ENCODE measurements at places on chromosomes 4 and X.

- DNase-seq: no peak
These were observed 22.2 kb downstream of the ARHGAP10 start for GRCh38 chr4:147754037-147754445.

DNA sequence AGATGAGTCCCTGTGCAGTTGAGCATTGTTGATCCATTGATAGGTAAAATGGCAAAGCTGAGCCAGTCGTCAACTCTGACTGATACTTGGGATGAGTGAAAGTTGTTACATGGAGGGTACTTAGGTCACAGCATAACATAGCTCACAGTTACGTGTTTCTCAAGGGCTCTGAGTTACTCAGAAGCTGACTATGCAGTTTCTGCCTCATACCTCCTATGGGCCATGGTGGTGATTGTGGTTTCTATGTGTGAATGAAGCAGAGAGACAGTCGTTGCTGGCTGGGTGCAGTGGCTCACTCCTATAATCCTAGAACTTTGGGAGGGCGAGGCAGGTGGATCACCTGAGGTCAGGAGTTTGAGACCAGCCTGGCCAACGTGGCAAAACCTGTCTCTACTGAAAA is 30.8 kb downstream of the FRMPD3 start:
- no peak for DNase-seq

DNA sequence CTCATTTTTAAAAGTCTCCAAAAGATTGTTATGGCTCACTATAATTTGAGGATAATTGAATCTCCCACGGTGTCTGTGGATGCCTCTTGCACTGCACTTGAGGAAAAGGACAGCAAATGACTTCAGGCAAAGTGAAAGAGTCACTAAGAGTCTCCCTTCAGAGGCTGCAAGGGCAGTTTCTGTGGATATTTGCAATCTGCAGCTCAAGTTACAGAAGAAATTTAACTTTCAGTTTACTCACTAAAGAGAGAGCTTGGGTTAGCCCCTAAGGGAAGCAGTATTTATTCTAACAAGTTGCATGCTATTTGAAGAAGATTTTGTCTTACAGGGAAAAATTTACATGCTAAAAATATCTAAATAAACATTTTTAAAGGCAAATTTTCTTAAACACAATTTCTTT is 912.0 kb upstream of the TENM3 start:
- DNase-seq: no peak

DNA sequence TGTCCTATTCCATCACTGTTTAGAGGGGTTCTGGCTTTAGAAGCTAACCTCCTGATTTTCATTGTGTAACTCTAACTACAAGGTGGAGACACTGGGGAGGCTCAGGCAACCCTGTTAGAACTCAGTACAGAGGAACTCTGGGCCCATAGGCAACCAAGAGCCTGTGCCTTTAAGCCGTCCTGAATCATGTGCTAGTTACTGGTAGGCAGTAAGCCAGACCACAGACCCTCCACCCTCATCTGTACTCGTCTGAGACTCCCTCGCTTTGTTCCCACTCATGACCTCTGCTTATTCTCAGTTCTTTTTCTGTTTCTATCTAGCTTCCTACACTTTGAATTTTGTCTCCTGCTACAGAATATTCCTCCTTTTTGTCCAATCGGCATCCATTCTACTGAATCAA is 31.4 kb downstream of the TBC1D1 start:
- no peak for DNase-seq

DNA sequence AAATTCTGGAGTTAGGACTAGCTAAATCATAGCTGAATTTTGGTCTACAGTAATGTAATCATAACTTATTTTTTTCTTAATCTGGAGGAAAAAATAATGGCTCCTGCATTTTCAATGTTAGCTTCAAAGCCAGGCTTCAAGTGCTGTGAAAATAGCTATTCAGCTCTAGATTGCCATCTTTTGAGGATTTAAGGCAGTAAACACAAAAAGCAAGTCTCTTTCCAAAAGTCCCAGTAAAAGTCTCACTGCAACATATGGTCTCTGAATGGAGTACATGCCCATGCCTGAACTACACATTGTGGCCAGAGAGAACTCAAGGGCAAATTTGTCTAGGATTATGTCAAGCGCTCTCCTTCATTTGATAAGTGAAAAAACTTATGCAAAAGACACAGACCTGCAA is 720.9 kb downstream of the FSTL5 start:
- DNase-seq: no peak

GRCh38 chrX:152913346-152913745 is 15.5 kb downstream of the ZNF185 start:
- no peak for DNase-seq

- no peak for DNase-seq
These were observed 2.0 kb downstream of the ELK1 start for GRCh38 chrX:47648376-47648775.

- no peak for DNase-seq
These were observed 162.7 kb upstream of the KLF8 start for GRCh38 chrX:56069299-56069931.

- no peak for DNase-seq
These were observed 52.5 kb upstream of the TTC29 start for GRCh38 chr4:146998157-146998556.

DNA sequence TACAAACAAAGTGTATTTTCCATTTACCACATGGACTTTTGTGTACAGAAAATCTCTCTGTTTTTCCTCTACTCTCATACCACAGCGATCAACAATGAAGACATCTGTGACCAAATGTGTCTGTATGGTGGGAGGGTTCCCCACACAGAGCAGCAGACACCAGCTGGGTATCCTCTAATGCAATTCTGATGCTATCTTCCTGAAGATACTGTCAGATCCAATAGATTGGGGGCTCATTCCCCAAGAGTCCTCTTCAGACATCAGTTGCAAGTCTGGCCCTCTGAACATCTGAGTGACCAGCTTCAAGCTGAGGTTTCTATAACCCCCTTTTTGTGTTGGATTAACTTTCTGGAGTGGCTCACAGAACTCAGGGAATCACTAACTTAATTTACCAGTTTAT is 659.4 kb downstream of the CCSER1 start:
- DNase-seq: no peak

DNA sequence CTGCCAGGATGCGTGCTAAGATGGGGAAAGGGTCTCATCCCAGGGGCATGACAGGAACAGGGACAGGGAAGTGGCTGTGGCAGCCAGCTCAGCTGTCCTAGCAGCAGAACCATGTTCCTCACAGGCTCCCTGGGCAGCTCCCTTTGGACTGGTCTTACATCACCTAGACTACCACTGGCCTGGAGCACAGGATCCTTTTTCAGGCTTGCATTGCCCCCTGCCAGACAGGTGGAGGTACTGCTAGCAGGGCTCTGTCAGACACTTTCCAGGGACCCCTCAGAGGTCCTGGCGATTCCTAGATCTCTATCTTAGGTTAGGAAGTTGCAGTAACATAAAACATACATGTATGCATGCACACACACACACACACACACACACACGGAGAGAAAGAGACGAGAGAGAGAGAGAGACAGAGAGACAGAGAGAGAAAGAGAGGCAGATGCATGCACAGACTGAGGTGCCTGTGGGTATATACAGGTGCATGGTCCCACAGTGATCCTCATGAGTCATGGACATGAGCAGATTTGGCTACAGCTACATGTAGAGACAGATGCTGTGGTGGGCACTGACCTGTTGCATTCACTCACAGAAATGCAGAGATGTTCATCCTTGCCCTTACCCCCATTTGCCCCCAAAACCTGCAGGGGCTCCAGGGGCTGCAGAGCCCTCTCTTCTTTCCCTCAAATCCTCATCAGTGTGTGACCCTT is 63.6 kb downstream of the STARD8 start:
- peak; percentile 60 for DNase-seq

DNA sequence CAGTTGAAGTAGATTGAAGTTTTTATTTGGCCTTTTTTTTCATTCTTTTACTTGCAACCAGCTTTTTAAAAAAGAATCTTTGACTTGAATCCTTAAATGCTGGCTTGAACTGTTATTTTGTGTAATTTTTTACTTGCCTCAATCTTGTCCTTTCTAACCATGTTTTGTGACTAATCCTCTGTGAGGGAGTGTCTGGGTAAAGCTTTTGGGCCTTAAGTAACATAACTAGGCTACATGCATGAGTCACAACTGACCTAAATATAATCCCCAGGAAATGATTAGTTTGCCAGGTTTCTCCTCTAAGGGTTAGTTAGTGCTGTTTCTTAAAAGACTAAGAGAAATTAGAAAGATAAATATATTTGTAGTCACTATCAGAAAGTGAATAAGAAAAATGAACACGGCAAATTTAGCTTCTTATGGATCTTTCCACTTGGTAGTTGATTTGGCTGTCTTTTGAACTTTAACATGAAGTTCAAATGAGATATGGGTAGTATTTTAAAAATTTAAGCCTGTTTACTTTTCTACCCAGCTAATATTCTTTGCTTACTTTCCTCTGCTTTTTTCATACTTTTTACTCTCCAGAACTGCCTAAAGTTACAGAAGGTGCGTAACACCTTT is 13.0 kb downstream of the EXOC1 start:
- no peak for DNase-seq

DNA sequence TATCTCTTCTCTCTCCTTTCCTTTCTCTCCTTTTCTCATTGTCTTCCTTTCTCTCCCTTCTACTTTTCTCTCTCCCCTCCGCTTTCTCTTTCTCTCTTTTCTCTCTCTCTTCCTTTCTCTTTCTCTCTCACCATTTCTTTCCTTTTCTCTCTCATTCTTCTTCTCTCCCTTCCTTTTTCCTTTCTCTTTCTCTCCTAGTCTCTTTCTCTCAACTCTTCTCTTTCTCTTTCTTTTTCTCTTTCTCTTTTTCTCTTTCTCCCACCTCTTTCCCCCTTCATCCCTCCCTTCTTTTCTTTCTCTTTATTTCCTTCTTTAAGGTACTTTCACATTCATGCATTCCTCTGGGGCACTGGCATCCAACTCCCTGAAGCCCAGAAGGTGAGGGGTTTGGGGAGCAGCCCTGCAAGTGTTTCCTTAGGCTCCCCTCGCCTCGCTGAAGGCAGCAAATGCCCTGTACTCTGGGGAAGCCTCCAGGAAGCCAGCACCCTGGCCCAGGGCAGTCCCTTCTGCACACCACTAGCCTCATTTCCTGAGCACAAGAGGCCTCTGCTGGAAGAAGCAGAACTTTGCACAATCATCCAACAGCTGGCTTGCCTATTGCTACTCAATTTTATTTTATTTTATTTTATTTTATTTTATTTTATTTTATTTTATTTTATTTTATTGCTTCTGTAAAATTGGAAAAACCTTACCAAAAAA is 124.2 kb downstream of the NFKB1 start:
- DNase-seq: peak; percentile 9

- DNase-seq: no peak
These were observed 163.8 kb downstream of the BANK1 start for GRCh38 chr4:101954351-101954750.

DNA sequence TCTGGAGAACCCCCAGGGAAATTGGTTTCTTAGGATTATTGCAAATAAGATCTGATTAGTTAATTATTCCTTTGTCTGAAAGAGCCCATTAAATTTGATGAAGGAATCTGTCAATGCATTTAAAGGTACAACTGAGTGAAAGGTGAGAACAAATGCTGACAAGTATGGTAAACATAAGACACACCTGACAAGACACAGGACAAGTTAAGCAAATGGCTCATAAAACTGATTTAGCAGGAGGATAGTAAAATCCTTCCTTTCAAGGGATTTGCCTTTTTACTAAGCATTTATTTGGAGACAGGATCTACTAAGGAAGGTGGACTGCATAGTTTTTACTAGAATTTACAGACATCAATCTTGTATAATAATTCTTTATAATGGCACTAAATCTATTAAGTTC is 553.9 kb downstream of the SPRY1 start:
- DNase-seq: peak; percentile 71
